ENCODE measurements at places on chromosomes 1 and 21.

DNA sequence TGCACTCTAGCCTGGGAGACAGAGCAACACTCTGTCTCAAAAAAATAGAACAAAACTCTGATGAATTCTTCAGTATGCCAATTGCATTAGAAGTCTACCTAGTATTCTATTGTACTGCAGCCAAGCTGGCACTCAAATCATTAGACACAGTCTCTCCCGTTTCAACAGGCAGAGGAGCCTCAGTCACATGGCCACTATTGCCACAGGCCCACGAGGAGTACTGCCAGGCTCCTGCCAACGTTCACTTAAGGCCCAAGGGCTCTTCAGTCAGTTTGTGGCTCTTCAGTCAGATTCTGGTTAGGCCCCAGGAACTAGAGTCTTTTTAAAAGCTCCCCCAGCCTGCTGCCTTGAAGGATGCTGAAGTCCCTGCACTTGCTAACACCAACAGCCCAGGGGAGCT is 73.4 kb downstream of the SH3BGR start:
- no peak for DNase-seq

GRCh38 chr1:147062956-147063355 is 109.3 kb downstream of the PRKAB2 start:
- DNase-seq, result no peak

- DNase-seq, result no peak
These were observed 228.2 kb downstream of the DNM3 start for GRCh38 chr1:172069534-172069933.

- DNase-seq, result no peak
These were observed 1.0 kb upstream of the PRAMEF12 start for GRCh38 chr1:12772520-12772919.

- no peak for DNase-seq
These were observed 28.3 kb downstream of the LAMC1 start for GRCh38 chr1:183051546-183051945.

DNA sequence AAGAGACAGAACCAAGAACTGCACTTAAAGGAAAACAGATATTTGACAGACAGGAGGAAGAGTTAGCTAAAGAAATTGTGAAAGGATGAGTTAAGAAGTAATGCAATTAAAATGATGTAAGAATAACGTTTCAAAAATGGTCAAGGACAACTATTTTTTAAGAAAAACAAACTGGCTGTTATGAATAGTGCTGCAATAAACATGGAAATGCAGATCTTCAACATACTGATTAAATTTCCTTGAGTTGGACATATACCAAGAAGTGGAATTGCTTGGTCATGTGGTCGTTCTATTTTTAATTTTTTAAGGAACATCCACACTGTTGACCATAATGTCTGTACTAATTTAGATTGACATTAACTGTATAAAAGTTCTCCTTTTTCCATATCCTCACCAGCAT is 23.1 kb upstream of the PHTF1 start:
- DNase-seq, result no peak

All from activated CD4-positive, alpha-beta T cell treated with anti-CD3 and anti-CD28 coated beads, Interleukin-2, amount 50 U/mL, for 4 hours (primary cell).